ENCODE measurements at places on chromosomes 12 and 14. TPM values are rescaled to one million over a fixed set of nuclear protein-coding genes. Genes with fewer than 3 reads are reported as not detected.

DNA sequence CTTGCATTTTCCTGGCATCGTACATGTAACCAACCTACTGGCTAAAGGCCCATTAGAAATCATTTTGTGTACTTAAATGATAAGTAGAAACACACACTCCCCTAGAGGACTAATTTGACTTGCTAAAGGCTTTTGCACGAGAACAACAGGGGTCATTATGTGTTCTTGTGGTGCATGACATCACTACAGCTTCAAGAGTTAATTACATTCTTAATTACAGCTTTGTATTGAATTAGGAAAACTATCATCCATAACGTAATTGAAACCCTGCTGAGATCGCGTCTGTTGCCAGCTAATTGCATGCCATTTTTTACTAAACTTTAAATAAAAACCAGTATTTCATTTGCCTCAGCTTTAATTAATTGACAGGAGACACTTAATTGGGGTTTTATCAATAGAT lies 51.4 kb downstream of the TMEM132C start:
- H3K27me3 ChIP-seq, result no peaks in the 10 kb centered on the region
- H3K36me3 ChIP-seq, result no peaks in the 10 kb centered on the region
- no peak overlapping the region for H3K27ac ChIP-seq
- no peaks in the 10 kb centered on the region for H3K4me1 ChIP-seq
- no peak for DNase-seq

DNA sequence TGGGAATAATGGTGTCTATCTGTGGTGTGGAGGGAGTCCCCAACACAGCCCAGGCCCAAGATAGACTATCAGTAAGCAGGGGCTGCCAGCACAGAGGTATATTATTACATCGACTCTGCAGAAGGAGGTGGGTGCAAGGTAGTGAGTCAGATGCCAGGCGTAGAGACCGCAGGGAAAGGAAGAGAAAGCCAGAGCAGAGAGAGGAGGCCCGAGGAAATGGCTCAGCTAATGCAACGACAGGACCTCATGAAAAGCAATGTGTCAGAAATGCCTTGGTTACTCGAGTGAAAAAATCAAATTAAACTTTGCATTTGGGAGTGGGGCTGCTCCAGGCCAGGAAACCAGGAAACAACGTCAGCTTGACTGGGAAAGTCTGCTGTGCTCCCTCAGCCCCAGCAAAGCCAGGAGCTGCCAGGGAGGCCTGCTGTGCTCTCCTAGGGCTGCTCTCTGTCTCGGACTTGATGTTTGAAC lies 173.2 kb downstream of the SUDS3 start:
- no peaks in the 10 kb centered on the region for H3K27me3 ChIP-seq
- H3K27ac ChIP-seq, result no peak overlapping the region
- no peak for DNase-seq
- no peaks in the 10 kb centered on the region for H3K36me3 ChIP-seq
- no peak overlapping the region for H3K4me3 ChIP-seq

SPX gene
- 3.5 TPM for polyA plus RNA-seq

SELPLG gene
- 5.6 TPM for polyA plus RNA-seq

DNA sequence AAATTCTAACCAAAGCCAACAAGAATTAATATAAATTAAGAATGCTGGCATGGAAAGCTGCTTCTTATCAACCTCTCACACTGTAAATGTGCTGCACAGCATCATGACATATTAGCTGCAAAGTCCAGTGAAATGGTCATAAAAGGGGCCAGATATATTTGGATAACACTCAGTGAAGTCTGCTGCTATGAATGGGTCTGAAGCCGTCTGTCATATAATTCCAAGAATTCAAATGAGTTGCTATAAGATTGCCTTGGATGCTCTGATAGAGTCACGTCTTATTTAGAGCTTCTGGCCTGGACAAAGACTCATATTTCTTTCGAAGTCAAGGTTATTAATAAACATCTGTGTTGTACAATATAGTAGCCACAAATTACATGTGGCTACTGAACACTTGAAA lies 54.3 kb upstream of the OVCH1 start:
- no peak for DNase-seq
- H3K27ac ChIP-seq, result no peak overlapping the region
- H3K4me3 ChIP-seq, result no peak overlapping the region
- no peaks in the 10 kb centered on the region for H3K4me1 ChIP-seq
- H3K36me3 ChIP-seq, result no peaks in the 10 kb centered on the region
- no peaks in the 10 kb centered on the region for H3K27me3 ChIP-seq

CMA1 gene
- not detected for polyA plus RNA-seq

- H3K4me1 ChIP-seq, result no peaks in the 10 kb centered on the region
- no peak overlapping the region for H3K27ac ChIP-seq
- no peaks in the 10 kb centered on the region for H3K27me3 ChIP-seq
- no peak for DNase-seq
Measured at GRCh38 chr14:61994589-61994988, 232.4 kb downstream of the SNAPC1 start.

DNA sequence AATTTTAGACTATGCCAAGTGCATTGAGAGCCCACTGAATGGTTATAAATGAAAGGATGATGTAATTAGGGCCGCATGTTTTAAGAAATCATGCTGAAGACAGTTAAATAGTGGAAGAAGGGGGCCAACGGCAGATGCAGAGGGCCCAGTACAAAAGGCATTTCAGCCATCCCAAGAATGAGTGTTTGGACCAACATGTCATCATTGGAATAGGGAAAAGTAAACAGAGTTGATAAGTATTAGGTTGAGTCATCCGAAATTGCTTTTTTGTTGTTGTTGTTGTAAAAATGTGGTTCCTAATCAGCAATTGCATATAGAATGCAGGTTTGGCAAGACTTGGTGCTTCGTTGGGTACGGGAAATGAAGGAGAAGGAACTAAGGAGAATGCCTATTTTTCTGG lies 29.5 kb downstream of the BMP4 start:
- no peaks in the 10 kb centered on the region for H3K36me3 ChIP-seq
- peaks cover 6% of the 10 kb centered on the region for H3K4me1 ChIP-seq
- no peak for DNase-seq
- no peaks in the 10 kb centered on the region for H3K27me3 ChIP-seq
- H3K27ac ChIP-seq, result no peak overlapping the region

KRT8 gene
- 1,338 TPM for polyA plus RNA-seq

DEGS2 gene
- 21.6 TPM for polyA plus RNA-seq

- H3K27ac ChIP-seq, result no peak overlapping the region
- no peaks in the 10 kb centered on the region for H3K36me3 ChIP-seq
- DNase-seq, result peak; percentile 53
Measured at GRCh38 chr14:100850841-100851585, 25.1 kb downstream of the MEG3 start.

IL26 gene
- polyA plus RNA-seq, result 0.10 TPM

OR4K1 gene
- not detected for polyA plus RNA-seq

GRCh38 chr12:40253936-40254335 lies 29.1 kb downstream of the LRRK2 start:
- no peaks in the 10 kb centered on the region for H3K27me3 ChIP-seq
- no peaks in the 10 kb centered on the region for H3K36me3 ChIP-seq
- no peak overlapping the region for H3K4me3 ChIP-seq

DNA sequence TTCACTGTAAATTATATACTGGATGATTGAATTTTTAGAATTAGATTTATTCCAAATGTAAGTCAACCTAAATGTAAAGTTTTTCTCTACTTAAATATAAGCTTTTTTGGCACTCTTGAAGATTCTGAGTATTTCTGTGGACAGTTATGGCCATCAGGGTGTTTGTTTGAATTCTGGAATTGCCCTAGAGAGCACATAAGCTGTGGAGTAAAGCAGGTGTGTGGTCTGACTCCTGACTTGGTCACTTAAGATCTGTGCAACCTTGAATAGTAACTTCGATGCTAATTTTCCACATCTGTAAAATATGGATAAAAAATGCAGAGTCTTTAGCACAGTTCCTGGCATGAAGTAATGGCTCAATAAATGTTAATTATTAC lies 64.4 kb downstream of the FUT8 start:
- no peak overlapping the region for H3K27ac ChIP-seq
- no peaks in the 10 kb centered on the region for H3K4me1 ChIP-seq
- H3K4me3 ChIP-seq, result no peak overlapping the region
- H3K27me3 ChIP-seq, result no peaks in the 10 kb centered on the region

PCED1B gene
- polyA plus RNA-seq, result 4.3 TPM

DNA sequence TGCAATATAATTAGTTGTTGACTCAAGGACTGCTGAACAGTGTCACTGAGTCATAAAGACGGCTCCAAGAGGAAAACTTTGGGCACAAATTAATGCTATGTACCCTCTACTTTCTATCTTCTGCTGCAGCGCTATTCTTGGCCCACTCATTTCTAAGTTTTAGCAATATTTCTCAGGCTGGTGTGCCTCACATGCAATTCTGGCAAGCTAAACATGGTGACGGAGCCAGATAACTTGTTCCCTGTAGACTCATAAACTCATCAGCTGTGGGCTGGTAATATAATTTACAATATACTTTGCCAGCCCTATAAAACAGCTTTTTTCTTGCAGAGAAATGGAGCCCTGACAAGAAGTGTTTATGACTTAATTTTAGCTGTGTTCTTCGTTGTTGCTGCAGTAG lies 615.1 kb downstream of the NRXN3 start:
- DNase-seq, result no peak
- H3K27me3 ChIP-seq, result no peaks in the 10 kb centered on the region
- H3K27ac ChIP-seq, result no peak overlapping the region

All from large intestine (tissue), 12 donors.